ENCODE measurements at places on chromosomes 5 and 9.

DNA sequence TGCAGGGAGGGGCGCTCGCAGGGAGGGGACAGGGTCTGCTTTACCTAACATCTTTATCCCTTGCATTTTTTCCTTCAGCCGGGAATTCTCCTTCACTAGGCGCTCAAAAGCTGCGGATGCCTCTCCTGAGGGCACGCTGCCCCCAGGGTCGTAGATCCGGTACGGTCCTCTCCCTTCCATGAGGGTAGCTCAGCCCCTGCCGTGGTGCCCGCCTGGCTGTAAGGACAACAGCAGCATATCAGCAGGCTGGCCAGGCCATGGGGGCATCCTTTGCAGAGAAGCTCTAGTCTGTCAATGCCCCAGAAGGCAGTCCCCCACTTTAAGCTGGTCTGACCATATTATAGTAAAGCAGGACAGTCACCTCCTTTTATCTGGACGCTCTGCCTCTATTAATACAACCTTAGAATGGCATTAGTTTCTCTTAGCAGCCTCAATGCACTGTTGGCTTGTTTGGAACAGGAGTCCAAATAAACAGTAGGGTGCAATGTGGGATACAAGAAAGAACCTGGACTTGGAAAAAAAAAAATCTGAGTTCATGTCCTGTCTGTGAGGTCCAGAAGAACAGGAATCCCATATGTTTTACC, 15.8 kb downstream of the TNIP1 start:
- no peak for DNase-seq

GRCh38 chr9:8241201-8241600, 441.6 kb upstream of the DMAC1 start:
- no peak for DNase-seq

DNA sequence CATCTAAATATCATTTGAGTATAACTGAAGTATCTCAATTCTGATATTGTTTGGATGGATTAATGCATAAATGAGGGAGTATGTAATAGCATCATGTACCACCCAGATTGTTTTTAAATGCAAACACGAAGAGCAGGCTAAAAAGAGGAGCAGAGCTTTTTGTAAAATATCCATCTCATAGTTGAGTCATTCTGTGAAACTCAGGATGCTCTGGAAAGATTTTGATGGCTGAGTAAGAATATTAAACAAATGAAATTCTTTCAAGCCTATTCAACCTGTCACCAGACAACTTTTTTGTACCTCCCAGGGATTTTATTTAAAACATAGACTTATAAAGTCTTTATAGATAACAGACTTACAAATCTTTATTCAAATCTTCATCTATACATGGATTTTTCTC, 625.9 kb downstream of the TLE4 start:
- DNase-seq: no peak

DNA sequence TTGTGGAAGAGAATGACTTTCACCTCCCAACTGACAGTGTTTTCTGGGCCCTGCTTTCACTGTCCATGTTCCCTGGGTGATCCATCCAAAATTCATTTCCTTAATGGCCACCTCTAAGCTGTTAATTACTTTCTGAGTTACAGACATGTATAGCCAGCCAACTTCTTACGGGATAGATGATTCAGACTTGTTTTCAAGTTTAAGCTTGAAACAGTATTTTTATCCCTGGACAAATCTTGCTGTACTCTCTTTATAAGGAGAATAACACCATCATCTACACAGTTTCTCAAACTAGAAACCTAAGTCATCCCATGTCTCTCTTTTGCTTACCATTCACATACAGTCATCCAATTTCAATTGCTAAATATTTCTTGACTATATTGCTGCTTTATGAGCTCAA, 6.9 kb downstream of the FAM174A start:
- DNase-seq: no peak

DNA sequence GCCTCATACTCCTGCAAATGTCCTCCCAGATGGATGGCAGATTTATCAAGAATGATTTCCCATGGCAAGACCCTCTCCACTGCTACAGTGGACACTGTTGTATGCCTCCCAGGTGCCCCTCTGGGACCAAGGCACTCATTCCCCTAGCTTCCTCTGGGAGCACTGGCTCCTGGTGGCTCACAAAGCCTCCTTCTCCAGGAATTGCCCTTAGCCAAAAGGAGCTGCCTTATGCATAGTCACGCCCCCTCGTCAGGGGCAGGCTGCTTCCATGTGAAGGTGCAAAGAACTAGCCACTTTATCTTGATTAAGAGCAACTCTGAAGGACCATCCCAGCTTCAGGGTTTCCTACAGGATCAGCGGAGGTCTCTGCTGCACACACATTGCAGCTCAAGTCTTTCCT, 358.1 kb downstream of the CDK5RAP2 start:
- no peak for DNase-seq

DNA sequence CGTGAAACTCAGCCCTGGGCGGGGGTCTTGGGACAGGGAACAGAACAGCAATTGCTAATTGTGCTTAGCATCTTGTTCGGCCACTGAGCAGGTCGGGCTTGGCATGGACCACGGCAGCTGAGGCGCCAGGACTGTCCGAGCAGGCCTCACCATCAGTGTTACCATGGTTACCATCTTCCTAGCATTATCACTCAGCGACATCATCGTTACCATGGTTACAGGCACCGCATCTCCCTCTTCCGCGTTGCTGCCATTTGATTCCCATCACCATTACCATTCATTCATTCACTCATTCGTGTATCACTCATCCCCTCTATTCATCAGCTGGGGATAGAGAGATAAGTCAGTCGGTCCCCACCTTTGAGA, 81.0 kb upstream of the ZBTB43 start:
- no peak for DNase-seq

All from progenitor cell of endocrine pancreas (in vitro differentiated cells).